ENCODE measurements at places on chromosomes 11 and 22. TPM values are rescaled to one million over a fixed set of nuclear protein-coding genes. Genes with fewer than 3 reads are reported as not detected.

DNA sequence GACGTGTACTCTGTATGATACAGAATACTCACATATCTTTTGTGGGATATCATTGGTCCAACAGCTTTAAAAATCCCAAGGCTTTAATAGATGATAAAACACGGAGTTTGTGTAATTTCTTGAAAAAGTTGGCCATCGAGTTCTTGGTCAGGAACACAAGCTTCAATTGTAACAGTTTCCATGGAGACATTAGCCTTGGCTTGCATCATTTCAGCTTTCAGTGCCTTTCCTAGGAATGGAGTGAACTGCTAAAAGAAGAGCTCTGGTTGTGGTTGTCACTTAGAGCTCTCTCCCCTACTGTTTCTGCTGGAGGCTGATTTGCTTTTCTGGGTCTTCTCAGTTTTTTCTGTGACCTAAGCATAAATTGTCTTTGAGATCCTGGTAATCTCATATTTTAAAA is 14.2 kb downstream of the BMAL1 start:
- no peak for DNase-seq

DNA sequence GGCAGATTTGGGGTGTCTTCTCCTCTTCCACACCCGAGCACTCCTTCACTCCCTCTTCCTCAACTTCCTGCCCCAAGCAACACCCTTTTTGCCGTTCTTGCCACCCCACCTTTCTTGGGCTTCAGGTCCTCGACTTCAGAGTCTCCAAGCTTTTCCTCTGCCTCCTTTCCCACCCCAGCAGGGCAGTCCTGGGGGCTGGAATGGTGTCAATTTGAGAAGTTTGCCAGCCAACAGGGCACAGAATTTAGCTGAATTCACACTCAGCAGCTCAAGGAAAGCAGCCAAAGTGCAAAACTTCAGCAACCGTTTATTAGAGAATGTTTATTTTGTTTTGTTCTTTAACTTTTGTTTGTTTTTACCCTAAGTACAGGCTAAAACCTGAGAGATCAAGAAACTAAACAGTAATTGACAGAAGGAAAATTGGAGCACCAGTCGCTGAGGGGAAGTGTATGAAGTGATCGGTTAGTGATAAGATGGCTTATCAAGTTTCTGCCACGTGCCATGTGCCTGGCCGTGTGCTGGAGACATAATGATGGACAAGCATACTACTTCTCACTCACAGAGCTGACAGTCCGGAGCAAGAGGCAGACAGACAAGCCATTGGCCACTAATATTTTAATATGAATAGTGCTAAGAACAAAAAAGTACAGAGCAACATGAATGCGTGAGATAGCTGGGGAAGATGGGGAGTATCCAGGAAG is 44.4 kb downstream of the AHNAK start:
- no peak for DNase-seq

DNA sequence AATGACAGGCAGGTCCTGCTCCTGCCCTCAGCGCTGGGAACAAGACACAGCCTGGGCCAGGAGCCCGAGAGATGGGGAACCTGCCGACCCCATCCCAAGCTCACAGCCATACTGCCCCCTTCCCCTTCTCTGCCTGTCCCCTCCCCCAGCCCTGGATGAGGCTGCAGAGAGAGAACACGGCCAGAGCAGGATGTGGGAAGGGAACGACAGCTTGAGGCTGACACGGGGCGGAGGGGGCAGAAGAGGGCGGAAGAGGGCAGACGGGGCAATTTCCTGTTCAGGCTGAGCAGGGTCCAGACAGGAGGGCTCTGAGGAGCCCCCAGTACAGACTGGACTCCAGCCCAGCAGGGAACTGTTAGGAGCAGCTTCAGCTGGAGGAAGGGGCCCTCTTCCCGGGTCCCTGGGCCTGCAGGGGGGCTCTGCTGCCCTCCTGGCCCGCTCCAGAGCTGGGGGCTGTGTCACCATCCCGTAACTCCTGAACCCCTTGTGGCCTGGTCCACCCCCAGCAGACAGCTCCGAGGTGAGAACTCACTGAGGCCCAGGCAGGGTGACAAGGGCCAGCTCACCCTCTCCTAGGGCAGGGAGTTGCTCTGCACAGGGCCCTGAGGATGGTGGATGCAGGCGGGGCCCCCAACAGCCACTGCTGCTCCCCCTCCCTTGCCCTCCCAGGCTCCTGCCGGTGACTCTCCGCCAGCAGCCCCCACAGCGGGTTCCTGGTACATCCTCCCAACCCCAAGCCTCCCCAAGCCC is 5.7 kb downstream of the CTSD start:
- DNase-seq, result no peak

Gene HBB
- total RNA-seq, result 2,785 TPM

DNA sequence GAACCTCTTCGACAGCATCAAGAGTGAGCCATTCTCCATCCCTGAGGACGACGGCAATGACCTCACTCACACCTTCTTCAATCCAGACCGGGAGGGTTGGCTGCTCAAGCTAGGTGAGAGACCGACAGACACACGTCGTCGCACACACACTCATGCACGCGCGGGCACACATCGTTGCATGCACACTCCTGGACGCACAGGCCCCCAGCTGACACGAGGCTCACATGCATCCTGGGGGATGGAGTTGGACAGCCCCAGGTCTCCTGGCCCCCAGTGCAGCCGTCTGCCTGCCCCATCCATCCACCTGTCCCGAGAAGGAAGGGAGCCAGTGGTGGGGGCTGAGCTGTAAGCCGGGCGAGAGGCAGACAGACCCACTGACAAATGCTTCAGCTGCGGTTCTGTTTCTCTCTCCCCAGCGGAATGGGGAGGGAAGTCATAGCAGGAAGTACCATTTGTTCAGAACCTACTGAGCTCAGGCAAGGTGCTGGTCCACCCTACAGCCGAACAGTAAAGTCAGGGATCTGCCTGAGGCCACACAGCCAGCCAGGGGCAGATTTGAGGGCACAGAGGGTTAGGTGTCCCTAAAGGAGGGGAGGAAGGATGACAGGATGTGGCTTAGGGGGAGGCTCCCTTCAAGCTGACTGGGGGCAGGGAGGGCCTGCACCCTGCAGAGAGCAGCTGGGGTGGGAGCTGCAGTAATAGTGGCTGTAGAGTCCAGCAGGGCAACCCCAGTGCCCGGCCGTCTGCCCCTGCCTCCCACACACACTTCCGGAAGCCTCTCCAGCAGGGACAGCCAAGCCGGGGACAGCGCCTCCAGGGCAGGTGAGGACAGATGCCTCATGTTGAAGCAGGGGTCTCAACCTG is 27.1 kb downstream of the CYTH4 start:
- no peak for DNase-seq

Gene TRIM49D2
- total RNA-seq, result not detected

- DNase-seq, result no peak
These were observed 630.2 kb upstream of the LUZP2 start for GRCh38 chr11:23866641-23867040.

Gene FKBP2
- total RNA-seq, result 49.0 TPM

- no peak for DNase-seq
These were observed 92.3 kb downstream of the KCNQ1 start for GRCh38 chr11:2537010-2537705.

GRCh38 chr11:26027887-26028286 is 304.0 kb upstream of the ANO3 start:
- DNase-seq, result no peak

DNA sequence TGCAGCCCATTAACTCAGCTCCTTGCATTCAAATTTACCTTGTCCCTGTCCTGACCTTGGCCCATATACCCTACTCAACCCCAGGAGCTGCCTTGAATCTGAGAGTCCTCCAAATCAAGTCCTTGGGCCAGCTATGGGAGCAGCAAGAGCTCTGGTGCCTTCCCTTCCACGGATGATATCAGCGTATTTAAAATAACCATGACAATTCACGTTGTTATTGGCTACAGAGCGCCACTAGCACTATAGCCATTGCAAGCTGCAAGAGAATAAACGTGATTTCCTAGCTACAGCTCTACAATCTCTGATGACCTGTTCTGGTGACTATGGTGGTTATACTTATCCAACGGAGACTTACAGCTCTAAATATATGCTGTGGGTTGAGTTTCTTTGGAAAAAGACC is 357.8 kb downstream of the LARGE1 start:
- no peak for DNase-seq

Gene EMID1
- total RNA-seq, result 0.65 TPM

DNA sequence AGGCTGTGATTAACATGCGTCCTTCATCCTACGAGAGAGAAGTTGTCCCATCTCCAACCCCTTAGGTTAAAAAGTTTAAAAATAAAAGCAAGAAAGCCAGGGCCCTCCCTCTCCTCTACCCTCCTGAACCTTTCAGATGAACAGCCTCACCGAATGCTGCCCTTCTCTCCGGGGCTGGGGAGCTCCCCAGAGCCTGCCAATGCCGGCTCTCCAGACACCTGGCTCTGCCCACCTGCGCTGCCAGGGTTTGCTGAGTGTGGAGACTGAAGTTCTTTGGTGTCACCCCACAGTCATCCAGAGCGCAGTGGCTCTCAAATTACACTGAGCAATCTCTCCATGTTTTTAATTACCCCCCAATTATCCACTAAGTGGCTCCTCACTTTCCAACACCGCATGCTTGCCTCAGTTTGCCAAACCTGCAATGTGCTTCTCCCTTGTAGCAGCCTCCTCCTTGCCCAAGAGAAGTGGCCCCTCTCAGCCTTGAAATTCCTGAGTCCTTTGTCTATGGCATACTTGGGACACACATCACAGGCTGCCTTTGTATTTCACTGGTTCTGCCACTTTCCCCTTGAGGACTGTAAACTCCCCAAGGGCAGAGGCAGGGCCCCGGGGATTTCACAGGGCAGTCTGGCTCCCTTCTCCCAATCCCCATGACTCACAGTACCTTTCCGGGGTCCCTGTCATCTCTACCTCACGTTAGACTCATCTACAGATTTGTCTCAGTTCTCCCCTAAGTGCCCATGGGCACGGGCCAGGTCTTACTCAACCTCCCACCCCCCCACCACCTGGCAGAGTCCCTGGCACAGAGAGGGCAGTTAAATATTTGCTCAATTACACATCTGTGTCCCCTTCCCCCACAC is 2.0 kb downstream of the MYH9 start:
- DNase-seq, result no peak

GRCh38 chr11:123469089-123469488 is 39.0 kb downstream of the GRAMD1B start:
- DNase-seq, result no peak

DNA sequence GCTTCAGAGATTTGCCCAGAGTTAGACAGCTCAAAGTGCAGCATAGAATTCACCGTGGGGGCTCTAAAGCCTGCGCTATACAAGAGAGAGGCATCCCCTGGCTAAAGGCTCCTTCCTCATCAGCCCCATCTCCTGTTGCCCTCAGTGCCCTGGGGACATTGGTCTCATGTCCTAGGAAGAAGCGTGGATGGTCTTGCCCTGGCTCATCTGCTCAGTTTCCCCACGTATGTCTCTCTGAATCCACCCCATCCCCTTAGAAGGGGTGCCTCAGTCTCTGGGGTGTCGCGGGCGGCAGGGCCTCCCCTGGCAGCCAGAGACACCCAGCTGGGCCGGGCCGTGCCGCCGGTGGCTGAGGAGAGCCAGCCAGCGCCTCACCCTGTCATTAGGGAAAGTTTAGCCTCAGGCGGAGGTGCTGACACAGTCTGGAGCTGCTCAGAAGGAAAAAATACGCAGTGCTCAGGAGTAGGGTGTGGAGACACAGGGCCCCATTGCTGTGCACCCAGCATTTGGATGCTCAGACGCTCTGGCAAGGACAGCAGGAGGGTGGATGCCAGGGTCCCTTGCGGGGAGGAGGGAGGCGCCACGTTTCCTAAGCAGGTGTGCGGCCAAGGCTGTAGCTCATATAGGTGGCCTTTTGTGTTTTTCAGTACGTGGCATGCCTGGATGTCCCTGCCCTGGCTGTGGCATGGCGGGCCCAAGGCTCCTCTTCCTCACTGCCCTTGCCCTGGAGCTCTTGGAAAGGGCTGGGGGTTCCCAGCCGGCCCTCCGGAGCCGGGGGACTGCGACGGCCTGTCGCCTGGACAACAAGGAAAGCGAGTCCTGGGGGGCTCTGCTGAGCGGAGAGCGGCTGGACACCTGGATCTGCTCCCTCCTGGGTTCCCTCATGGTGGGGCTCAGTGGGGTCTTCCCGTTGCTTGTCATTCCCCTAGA is 1.3 kb downstream of the SLC39A13 start:
- no peak for DNase-seq

Gene CEND1
- total RNA-seq, result 3.3 TPM

Gene CREB3L1
- total RNA-seq, result 1.3 TPM

- DNase-seq, result no peak
These were observed 20.3 kb downstream of the XKR3 start for GRCh38 chr22:16804882-16805281.

DNA sequence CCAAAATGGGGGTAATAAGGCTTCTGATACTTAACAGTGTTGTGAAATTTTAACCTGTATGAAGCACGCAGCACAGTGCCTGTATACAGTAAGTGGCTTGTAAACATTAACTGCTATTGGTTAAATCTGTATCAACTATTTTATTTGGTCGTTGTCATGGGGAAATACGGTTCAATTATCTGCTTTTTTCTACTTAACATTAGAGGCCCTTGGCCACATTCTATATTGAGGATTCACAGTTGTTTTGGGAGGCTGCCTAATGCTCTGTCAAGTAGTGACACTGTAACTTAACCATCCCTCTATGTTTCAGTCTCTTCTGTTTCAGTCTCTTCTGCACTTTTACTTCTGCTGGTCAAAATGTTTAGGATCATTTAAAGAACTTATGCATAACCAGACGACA is 95.6 kb downstream of the LDLRAD3 start:
- DNase-seq, result no peak

Gene OR52I1
- not detected for total RNA-seq

DNA sequence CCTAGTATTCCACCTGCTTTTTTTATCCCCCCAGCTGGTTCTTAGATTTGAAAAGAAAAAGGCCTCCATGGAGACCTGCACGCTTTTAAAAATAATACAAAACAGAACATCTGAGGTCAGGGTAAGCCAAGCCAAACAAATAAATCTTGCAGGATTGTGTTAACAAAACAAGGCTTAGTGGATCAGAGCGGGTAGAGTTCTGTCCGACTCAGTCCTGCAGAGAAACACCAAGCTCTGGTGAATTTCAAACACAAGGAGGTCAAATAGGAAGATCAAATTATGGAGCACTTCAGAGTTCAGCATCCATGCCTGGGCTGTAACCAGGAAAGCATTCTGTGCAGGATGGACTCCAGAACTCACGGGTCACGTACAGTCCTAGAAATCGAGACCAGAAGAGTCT is 86.9 kb downstream of the SYN3 start:
- DNase-seq, result no peak

GRCh38 chr11:120102864-120103122 is 35.1 kb downstream of the TRIM29 start:
- no peak for DNase-seq

- DNase-seq, result no peak
These were observed 16.5 kb upstream of the WT1 start for GRCh38 chr11:32451808-32452207.

GRCh38 chr11:132504501-132505041 is 1027.7 kb downstream of the OPCML start:
- no peak for DNase-seq

Gene TCIRG1
- total RNA-seq, result 92.2 TPM

Gene GPHA2
- not detected for total RNA-seq

Gene ANGPTL5
- total RNA-seq, result 1.0 TPM

DNA sequence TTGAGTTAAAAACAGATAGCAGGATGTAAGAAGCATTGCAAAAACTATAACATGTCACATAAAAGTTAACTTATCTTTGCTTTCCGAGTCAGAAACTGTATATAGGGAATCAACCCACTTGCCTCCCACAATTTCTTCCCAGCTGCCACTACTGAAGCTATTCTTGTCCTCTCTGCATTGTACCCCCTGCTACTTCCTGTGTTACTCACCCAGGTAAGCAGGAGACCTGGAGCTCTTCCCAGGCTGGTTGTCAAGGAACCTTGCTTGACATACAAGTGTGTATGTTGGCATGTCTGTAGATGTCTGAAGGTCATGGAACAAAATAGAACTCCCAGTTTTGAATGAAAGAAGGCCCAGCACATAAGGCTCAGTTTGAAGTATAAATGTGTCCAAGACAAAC is 74.3 kb upstream of the LRRC4C start:
- no peak for DNase-seq

Gene OR52L1
- not detected for total RNA-seq

All from esophagus muscularis mucosa (tissue), 4 donors.